ENCODE measurements at places on chromosomes 3 and 15. TPM values are rescaled to one million over a fixed set of nuclear protein-coding genes. Genes with fewer than 3 reads are reported as not detected.

RHCG gene
- not detected for total RNA-seq

MORC1 gene
- not detected for total RNA-seq

SPINK8 gene
- total RNA-seq, result not detected

SLC9A9 gene
- 12.2 TPM for total RNA-seq

TMEM266 gene
- not detected for total RNA-seq

WDR93 gene
- not detected for total RNA-seq

ZCWPW2 gene
- 0.27 TPM for total RNA-seq

ADAMTSL3 gene
- not detected for total RNA-seq

AKAP13 gene
- 304 TPM for total RNA-seq

CHST2 gene
- 2.0 TPM for total RNA-seq

GCNT3 gene
- not detected for total RNA-seq

DZIP1L gene
- total RNA-seq, result not detected

OSTN gene
- total RNA-seq, result not detected
